Dermis microvascular lymphatic vessel endothelial cell (primary cell): ENCODE measurements at places on chromosomes 6 and 20. TPM values are rescaled to one million over a fixed set of nuclear protein-coding genes. Genes with fewer than 3 reads are reported as not detected.

The PKIB gene
- 0.13 TPM in 2 replicates for total RNA-seq

The PROCR gene
- 83.1 and 217 TPM in 2 replicates for total RNA-seq

- DNase-seq: no peak
Observed at GRCh38 chr6:107656883-107657282, 167.0 kb downstream of the SOBP start.

DNA sequence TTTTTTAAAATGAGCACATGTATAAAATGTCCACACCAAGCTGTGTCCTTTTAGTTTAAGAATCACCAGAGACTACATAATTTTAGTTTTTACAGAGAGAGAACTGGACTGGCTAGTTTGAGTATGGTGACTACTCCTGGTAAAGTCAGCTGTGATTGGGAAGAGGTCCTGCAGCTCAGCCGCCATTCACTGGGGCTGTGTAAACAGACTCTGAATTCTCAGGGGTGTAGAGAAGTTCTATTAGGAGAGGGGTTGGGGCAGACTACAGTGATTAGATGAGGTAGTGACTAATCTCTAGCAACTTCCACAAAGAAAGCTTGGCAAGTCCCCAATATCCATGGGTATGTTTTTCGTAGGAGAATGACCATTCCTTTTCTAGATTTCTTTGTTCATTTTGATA is 341.2 kb upstream of the MAP3K7 start:
- DNase-seq: no peak

DNA sequence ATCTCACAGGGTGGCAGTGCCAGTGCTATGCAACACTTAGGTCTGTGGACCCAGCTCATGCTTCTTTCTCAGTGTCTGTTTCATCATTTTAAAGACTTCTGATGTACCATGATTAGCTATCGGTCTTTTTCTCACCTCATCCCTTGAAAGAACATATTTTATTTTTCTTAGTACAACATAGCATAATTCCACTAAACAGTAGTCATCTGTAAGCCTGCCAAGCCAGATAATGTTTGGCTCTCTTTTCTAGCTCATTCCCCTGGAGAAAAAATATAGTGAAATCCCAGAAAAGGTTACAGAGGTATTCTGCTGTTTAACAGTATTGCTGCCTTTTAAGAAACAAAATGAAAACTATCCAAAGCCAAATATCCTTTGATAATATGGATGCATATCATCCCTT is 177.0 kb upstream of the MMS22L start:
- no peak for DNase-seq
